ENCODE measurements at places on chromosomes 7 and 10.

- DNase-seq = no peak
Measured at GRCh38 chr10:75097666-75098285, 13.7 kb upstream of the SAMD8 start.

DNA sequence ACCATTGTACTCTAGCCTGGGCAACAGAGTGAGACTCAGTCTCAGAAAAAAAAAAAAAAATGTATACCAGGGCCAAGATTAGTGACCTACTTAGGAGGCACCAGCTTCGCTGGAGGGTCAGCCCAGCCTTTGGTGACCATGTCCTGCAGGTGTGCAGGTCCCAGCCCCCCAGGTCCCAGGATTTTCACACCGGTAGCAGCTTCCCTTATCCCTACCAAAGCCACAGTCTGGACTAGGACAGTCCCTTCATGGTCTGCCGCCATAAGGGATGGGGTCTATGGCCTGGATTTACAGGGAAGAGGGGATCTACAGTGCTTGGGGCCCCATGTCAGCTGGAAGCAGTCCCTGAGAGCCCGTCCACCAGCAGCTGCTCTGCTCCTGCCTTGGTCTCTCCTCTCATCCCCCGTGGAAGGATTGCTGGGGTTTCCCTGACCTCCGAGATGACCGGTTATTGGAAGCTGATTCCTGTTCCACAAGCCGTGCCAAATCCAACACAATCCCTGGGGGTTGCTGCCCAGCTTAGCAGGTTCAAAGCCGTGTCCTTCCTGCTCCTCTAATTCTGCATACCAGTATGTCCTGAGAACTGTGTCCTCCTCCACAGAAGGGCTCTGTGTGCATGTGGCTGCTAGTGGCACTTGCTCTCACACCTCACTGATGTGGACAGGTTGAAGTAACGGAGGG, 11.0 kb upstream of the NDUFB2 start:
- DNase-seq = no peak

- DNase-seq = no peak
Measured at GRCh38 chr7:117673367-117673766, 193.5 kb downstream of the CFTR start.

DNA sequence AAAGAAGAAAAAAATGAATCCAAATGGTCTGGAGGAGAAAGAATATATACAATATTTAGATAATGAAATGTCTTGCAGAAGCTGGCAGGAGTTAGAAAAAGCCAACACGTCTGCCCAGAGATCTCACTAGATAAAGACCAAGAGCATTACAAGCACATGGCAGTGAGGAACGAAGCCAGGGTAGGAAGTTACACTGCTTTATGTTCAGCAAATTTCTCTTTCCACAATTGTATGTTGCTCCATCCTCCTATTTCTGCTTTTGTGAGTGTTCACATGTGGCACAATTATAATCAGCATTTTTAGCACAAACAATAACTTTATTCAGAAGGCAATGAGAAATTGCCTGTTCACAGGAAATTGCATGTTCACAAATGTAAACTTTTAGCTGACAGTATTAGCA, 53.7 kb downstream of the LRRC17 start:
- no peak for DNase-seq

- DNase-seq = no peak
Measured at GRCh38 chr7:116595063-116595462, 70.2 kb downstream of the CAV1 start.

GRCh38 chr7:10798044-10798443, 175.6 kb upstream of the PHF14 start:
- DNase-seq = no peak

GRCh38 chr7:100159099-100159623, 638 bp upstream of the TRAPPC14 start:
- DNase-seq = no peak

DNA sequence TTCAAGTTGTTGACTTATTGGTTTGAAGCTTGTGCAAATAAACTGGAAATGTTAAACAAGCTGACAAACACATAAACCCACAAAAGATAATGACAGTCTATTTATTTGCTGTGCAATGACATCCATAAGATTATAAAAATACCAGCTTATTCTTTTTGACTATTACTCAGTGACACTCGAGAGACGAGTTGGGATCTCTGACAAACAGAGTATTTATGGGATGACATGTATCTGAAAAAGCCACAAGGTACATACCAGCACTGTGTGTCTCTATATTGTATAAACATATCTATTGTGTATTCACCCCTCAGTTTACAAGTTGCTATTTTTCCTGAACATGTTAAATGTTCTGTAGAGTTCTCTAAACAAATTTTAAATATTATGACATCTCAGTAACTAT, 88.9 kb downstream of the CHRM2 start:
- DNase-seq = no peak

- no peak for DNase-seq
Measured at GRCh38 chr10:24887855-24888231, 64.6 kb downstream of the PRTFDC1 start.

- no peak for DNase-seq
Measured at GRCh38 chr10:85400981-85401695, 965.5 kb downstream of the GRID1 start.

DNA sequence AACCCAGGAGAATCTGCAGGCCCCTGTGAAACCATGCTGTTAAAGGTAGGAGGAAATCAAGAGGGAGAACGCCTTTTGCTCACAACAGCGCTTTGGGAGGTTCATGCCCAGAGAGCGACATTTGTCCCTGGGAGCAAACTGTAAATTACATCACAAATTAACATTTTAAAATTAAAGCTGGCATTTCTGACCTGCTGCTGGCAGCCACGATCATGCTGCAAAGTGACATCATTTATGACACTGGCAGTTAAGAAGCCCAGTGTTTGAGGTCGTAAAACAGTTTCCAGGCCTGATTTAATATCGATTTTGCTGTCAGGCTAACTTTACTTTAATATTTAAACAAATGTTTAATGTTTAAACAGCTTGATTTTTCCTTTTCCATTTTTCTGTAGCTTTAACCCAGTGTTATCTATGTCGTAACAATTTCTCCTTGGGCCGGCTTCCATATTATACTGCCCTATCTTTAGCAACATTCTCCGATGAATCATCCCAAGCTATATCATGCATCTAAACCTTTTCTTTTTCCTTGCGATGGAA, 86.5 kb upstream of the NPVF start:
- no peak for DNase-seq

- no peak for DNase-seq
Measured at GRCh38 chr7:112806156-112806555, 16.0 kb upstream of the TMEM168 start.

GRCh38 chr7:76351372-76351771, 7.4 kb downstream of the YWHAG start:
- no peak for DNase-seq

DNA sequence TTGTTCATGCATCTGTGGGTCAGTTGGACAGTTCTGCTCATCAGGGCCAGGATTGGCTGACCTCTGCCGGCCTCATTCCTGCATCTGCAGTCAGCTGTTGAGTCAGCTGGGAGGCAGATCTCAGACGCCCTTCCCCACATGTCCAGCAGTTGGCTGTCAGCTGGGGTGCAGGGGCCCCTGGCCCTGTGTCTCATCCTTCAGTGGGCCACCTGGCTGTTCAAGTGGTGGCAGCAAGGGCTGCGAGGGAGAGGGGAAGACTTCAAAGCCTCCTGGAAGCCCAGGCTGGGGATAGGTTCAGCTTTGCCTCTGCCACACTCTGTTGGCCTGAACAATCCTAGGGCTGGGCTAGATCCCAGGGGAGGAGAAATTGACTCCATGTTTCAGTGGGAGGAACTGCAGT, 33.2 kb downstream of the TACR2 start:
- DNase-seq = no peak

DNA sequence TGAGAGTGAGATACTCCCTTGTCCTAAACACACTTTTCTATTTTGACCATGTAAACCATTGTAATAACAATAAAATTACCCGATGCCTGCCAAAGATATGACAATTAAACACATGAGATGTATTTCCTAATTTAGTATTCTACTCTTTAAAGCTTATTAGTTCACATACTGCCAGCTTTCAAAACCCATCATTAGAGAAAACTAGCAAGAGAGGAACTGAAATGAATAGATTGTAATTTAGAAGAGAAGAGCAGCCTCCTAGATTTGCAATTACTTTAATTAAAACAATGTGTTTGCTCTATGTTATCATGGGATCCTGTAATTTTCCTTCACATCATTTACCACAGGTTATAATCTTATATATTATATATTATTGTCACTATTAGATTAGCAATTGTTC, 428.2 kb downstream of the THSD7A start:
- DNase-seq = no peak

- no peak for DNase-seq
Measured at GRCh38 chr10:110710621-110711020, 66.5 kb downstream of the RBM20 start.

DNA sequence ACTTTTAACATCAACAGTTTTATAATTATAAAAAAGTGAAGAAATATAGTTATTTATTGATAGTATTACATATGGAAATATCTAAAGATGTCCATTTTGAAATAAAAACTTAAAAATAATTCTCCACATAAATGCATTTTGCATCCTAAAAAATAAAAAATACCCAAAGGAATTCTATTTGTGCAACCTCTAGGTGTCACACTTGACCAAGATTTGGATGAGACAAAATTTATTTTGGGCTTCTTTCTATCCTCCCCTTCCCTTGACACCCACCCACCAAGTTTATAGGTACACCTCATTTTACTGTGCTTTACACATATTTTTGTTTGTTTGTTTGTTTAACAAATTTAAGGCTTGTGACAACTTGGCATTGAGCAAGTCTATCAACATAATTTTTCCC, 3.3 kb upstream of the THSD7A start:
- DNase-seq = no peak

GRCh38 chr10:114683162-114683561, 25.1 kb upstream of the ABLIM1 start:
- DNase-seq = no peak

DNA sequence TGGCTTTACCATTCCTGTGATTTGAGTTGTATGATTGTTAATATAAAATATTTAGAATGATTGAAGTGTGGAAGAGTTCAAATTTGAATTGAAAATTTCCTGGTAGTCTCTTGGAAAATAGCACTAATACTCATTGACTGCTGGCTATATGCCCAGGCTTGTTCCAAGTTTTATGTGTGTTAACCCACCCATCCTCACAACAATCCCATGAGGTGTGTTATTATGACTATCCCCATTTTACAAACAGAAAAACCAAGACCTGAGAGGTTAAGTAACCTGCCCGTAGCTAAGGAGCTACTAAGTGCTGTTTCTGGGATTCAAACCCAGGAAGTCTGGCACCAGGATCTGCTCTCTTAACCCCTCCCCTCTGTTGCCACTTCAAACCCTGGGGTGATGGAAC, 213.9 kb downstream of the CREB5 start:
- no peak for DNase-seq

DNA sequence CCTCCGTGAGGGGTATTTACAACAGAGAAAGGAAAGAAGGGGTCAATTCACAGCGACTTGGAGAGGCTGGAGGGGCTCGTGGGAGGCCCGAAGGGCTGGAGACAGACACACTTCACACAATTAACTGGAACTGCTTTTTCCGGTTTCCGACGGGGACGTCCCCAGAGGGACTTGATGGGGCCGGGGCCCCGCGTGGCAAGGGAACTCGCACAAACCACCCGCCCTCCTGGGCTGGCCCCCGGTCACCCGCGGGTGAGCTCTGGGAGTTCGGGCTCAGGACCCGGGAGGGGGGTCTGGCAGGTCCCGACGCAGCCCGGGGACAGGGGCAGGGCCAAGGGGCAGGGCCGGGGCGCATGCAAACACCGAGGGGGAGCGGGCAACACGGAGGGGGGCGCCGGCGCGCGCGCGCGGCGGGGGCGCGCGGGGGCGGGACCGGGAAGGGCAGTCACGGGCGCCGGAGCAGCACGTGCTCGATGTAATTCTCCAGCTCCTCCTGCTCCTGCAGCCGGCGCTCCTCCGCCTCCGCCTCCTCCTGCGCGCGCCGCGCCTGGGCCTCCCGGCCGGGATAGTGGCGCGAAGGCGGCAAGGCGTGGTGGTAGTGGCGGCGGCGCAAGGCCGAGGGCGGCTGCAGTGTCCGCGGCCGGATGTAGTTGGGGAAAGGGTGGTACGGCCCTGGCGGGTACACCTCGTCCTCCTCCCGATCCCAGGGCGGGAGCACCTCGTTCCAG, 2.7 kb downstream of the VGF start:
- DNase-seq = no peak

DNA sequence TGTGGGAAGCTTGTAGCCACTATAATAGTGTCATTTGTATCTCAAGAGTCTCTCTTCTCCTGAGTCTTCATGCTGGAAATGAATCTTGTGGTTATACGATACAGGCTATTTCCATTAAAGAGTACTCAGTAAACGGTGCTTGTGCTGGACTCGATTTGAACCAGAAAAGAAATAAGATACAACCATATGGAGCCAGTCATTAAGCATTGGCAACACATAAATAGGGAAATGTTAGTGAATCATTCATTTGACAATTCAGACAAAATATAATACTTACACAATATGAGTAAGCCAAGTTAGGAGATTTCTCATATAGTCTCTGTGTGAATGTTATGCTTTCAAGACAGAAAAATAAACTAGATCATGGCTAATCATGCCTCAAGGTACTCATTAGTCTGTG, 356.8 kb downstream of the PLXDC2 start:
- DNase-seq = no peak

- DNase-seq = no peak
Measured at GRCh38 chr7:111883241-111883640, 320.9 kb upstream of the IMMP2L start.

DNA sequence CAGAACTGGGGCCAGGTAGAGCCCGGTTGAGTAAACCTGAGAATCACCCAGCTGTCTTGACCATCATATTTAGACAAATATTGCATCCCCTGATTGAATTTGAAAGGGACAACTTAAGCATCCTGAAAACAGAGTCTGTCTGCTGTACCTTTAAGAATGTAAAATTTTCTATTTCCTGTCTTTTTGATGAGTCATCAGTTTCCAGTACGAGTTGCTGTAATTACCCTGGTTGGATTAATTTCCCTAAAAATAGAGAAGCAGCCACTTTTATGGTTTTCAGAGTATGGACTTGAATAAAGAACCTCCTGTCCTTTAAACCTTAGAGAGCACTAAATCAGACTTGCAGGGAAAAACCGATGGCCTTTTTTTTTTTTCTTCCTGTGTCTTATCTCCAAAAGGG, 164.6 kb upstream of the SH2B2 start:
- DNase-seq = no peak

GRCh38 chr10:127882801-127883459, 9.8 kb downstream of the CLRN3 start:
- DNase-seq = no peak
